ENCODE measurements at places on chromosomes 16 and 17.

DNA sequence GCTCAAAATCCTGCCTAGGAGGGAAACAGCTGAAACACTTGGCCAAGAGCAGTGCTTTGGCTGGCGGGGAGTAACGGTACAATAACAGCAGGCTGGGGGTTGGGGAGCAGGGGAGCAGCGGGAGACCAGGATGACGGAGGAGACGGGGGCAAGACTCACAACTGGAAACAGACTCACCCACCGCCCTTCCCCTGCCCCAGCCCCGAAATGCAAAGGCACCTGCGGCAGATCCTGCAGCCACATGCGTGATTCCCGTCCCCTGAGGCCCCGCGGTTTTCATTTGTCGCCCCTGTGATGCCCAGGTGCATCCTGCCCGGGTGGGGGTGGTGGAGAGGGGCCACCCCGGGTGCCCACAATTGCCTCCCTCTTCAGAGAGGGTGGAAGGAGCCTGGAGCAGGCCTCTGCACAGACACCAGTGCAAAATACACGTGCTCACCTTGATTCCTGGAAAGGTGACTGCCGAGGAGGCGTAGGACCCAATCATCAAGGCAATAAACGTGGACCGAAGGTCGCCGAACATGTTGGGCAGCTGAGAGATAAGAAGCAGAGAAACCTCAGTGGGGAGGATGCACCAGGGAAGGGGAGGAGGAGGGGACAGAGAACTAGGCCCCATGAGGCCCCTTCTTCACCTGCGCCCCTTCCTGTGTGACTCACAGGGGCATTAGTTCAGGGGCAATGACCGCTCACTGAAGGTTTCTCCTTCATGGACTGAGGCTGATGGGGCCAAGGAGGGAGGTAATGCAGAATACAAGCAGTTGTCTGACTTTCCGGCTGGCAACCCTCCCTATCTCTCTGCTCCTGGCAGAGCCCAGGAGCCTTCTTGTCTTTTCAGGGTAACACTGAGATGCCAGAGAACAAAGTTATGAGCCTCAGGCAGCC lies 30.4 kb upstream of the PITPNA start:
- DNase-seq, result no peak

DNA sequence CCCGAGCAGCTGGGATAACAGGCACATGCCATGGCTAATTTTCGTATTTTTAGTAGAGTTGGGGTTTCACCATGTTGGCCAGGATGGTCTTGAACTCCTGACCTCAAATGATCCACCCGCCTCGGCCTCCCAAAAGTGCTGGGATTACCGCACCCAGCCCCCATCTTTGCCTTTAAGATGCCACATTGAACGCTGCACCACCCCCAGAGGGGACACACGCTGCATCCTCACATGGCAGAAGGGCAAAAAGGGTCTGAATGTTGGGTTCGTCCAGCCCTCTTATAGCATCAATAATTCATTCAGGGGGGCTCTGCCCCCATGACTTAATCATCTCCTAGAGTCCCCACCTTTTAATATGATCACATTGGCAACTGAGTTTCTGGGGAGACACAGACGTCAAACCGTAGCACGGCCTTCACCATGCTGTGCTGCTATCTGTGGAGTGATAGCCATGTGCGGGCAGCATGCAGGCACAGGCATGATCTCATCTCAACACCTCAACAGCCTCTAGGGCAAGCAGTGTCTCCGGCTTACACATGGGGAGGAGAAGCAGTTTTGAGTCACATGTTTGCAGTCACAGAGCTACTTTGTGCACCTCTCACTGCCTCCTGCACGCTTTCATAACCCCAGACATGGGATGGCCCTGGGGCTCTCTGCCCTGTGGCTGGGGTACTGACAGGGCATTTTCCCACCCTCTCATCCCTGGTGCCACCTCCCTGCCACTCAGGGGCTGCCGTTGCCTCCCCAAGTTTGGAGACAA lies 30.0 kb downstream of the IL21R start:
- no peak for DNase-seq

DNA sequence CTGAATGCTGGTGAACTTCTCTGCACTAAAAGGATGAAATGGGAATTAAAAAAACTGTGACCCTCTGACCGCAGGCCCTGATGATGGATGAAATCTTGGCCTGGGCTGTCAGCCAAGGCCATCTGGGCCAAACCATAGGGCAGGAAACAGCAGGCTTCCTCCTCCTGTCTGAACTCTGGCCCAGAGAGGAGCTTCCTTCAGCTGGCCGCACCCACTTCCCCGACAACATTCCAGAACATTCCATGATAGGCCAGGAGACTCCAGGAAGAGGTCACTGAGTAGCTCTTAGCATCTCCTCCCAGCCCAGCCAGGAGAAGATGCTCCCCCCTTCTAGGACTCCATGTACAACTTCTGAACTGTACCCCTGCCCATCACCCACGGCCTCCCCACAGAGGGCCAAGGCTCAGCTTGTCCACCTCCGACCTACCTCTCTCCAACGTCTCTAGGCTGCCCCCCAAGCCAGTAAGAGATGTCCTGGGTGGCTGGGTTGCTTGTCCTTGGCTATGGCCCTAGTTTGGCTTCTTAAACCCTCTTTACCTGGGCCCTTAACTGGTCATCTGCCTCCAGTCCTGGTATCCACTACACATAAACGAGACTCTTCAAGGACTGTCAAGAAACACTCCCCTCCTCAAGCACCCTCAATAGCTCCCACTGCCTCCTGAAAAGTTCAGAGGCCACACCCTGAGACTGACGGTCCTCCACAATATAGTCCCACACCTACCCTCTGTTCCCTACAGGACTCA lies 1.7 kb downstream of the RPH3AL start:
- DNase-seq, result no peak

- DNase-seq, result no peak
Observed at GRCh38 chr16:2147981-2148671, at the start of gene RAB26. Gene RAB26, plus strand, starts transcription at chr16:2148625. Its CDS starts 159 bp downstream, at chr16:2148784.

DNA sequence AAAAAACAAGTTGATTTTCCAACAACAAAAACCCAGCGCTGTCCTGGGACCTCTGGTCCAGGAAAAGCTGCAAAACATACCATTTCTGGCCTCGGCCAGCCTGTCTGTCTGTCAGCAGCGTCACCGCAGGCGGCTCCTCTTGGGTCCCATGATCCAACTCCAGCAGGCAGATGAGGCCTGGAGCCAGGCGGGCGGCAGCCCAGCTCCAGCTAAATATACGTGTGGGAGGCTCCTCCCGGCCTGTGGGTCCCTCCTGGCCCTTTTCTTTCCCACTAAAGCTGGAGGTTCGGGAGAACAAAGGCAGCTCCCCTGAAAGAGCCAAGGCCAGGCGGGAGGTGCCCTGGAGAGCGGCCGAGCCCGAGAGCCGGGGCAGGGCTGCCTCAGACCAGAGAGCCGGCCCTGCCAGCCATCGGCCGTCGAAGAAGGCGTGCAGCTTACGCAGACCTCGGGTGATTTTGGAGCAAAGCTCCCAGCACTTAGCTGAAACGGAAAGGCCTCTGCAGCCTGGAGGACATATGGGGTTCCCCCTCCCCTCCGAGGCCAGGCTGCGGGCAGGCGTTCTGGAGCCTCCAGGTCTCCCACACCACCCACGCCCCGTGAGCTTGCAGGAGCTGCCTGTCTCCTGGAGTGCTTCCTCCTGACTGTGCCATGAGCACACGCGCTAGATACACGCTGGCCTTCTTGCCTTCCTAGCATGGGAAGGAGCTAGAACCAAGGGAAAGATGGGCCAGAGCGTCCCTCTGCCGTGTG lies 19.9 kb upstream of the JPH3 start:
- DNase-seq, result no peak

DNA sequence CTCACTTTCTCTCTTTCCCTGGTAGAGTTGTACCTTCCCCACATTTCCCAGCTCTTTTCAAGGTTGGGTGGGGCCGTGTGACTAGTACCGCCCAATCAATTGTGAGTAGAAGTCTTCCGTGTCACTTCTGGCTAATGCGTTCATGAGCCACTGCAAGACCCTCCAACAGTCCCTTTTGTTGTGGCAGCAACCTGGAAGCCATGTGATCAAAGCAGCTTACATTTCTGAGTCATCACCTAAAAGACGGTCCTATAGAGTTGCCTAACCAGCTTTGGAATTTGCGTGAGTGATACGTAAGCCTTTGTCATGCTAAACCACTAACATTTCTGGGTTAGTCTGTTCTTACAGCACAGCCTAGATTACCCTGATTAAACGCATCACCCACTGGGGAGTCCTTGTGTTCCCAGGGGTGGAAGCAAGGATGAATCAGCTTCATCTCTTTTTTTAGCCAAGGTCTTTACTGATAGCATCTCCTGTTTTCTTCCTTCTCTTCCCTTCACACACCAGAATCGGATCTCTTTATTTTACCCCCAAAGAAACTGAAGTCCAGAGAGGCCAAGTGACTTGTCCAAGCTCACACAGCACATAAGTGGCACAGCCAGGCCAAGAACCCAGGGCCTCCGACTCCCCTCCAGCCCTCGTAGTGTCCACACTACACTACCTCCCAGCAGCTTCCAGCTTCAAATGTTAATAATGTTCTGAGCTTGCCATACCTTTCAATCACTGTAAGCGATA lies 366.3 kb upstream of the XYLT1 start:
- no peak for DNase-seq

- no peak for DNase-seq
Observed at GRCh38 chr16:55264949-55265348, 59.1 kb upstream of the IRX6 start.

DNA sequence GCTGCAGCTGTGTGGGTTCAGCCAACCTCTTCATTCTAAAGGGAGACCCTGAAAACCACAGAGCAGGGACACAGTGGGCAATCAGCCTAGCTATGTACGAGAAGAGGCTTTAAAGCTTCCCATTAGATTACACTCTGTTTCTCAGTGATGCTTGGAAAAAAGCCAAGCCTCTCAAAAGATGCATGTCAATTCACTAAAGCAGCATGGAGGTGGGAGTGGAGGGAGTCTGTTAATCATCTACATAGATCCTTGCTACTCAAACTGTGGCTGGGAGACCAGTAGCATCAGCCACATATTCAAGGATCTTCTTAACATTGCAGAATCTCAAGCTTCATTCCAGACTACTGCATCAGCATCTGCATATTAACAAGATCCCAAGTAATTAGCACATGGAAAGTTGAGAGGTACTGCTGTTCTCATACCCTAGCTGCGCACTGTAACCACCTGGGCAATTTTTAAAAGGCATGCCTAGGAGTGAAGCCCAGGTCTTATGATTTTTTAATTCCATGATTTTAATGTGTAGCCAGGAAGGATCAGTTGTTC lies 305.9 kb downstream of the PMP22 start:
- no peak for DNase-seq

DNA sequence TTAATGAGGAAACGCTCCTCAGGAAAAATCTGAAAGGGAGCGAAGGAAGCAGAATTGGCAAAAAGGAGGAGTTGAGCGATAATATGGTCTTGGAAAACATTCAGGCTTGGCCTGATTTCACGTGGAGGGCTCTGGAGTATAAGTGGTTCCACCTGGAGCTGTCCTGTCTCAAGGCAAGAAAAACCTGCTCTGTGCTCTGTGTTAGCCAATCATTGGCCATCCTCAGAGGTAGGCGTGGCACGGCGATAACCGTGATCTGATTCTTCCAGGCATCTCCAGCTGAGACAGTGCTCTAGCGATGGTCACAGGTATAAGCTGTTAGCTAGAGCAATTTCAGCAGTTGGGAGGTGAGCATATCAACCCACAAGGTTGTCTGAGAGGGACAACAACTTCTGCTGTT lies 450.5 kb upstream of the MAF start:
- no peak for DNase-seq

DNA sequence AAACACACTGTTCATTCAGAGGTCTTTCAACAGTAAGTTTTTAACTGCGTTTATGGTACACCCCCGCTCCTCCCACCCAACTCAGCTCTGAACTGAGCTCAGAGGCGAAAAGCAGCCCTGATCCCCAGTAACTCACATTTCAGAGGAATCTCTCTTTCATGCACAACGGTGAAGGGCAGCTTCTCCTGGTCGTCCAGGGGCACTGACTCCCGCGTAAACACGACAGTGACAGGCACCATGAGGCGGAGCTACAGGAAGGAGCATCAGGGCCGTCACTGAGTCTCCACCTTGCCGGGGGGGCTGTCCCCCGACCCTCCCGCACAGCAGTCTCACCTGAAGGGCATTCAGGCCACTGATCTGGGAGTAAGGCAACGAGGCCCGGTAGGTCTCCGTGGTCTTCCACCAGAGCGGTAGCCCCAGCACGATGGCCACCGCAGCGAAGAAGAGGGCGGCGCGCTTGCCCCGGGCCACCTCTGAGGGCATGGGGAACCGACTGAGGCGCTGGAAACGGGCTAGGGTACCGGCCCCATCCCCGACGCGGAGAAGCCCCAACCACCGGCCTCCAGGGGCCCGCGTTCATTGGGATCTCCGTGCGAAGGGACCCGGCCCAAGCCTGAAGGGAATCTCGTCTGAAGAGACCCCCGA lies 486 bp downstream of the PIGS start:
- peak; percentile 34 for DNase-seq

DNA sequence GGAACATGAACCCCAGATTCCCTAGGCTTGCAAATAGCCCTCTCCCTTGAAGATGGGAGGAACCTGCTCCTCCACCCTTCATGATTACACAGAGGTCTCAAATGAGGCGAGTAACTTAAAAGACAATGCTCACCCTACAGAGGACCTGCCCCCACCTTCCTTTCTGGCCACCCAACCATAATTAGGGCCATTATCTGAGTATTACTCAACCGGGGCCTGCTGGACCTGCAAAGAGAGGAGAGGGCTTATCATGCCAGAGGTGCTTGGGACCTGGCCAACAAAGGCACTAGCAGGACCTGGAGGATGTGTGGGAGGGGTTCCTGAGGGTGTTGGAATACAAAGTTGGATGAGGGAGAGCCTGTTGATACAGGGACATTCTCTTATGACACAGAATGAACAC lies 42.4 kb downstream of the RNF157 start:
- no peak for DNase-seq

DNA sequence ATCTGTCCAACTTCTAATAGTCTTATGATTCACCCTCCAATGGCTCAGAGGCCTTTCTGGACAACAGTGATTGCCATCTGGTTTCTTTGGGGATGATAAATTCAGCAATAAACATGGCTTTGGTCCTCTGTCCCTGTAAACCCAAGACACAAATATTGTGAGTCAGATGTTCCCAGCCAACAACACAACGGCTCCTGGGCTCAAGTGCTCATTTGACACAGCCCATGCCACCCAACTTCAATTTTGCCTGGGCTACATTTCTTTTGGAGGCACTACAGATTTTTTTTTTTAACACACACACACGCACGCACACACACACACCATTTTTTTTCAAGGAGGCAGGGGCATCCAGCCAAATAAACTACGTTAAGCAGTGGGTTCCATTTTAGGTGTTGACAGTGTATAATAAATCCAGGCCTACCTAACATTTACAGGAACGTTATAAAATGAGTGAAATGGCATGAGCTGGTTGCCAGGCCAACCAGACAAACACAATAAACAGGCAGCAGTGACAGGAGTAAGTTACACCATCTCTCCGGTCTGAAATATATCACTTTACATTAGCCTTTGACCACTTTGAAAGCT lies 939.9 kb upstream of the SOX9 start:
- no peak for DNase-seq

DNA sequence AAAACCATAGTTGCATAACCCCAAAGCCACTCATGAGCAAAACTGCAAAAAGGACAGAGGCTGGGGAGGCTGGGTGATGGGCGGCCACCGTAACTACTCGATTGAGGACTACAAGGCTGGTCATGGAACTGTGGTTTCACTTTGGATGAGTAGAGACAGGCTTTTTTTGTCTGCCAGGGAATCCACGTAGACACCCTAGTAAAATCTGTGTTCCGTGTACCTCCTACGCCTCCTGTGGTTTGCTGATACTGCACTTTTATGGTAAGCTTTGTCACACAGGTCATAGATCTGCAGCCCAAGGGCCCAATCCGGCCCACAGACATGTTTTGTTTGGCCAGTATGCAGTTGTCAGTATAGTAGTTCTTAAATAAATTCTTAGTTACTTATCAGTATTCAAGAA lies 2.2 kb upstream of the TLCD3B start:
- no peak for DNase-seq
